ENCODE measurements at places on chromosomes 12 and 14.

DNA sequence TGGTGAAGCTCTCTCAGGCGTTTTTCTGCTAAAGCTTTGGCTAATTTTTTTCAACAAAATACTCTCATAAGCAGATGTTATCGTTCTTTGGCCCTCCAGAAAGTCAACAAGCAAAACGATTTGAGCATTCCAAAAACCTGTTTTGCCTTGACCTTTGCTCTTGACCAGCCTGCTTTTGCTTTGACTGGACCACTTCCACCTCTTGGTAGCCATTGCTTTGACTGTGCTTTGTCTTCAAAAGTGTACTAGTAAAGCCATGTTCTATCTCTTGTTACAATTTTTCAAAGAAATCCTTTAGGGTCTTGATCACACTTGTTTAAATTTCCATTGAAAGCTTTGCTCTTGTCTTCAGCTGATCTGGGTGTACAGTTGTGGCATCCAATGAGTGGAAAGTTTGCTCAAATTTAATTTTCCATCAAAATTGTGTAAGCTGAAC is 10.7 kb upstream of the ARID4A start:
- H3K36me3 ChIP-seq = peaks cover 71% of the 10 kb centered on the region
- H3K4me1 ChIP-seq = peaks cover 9% of the 10 kb centered on the region
- H3K27ac ChIP-seq = no peak overlapping the region
- no peak overlapping the region for H3K4me3 ChIP-seq

- no peaks in the 10 kb centered on the region for H3K36me3 ChIP-seq
- no peaks in the 10 kb centered on the region for H3K27me3 ChIP-seq
- H3K27ac ChIP-seq = no peak overlapping the region
- no peak overlapping the region for H3K4me3 ChIP-seq
Observed at GRCh38 chr14:74634481-74634880, 22.4 kb upstream of the LTBP2 start.

- H3K36me3 ChIP-seq = no peaks in the 10 kb centered on the region
- no peak for DNase-seq
- H3K27me3 ChIP-seq = no peaks in the 10 kb centered on the region
Observed at GRCh38 chr14:96962337-96962736, 165.2 kb downstream of the VRK1 start.

- no peaks in the 10 kb centered on the region for H3K36me3 ChIP-seq
- no peak for DNase-seq
- H3K27me3 ChIP-seq = no peaks in the 10 kb centered on the region
- H3K4me3 ChIP-seq = no peak overlapping the region
Observed at GRCh38 chr12:65536876-65537681, 258.6 kb downstream of the MSRB3 start.

DNA sequence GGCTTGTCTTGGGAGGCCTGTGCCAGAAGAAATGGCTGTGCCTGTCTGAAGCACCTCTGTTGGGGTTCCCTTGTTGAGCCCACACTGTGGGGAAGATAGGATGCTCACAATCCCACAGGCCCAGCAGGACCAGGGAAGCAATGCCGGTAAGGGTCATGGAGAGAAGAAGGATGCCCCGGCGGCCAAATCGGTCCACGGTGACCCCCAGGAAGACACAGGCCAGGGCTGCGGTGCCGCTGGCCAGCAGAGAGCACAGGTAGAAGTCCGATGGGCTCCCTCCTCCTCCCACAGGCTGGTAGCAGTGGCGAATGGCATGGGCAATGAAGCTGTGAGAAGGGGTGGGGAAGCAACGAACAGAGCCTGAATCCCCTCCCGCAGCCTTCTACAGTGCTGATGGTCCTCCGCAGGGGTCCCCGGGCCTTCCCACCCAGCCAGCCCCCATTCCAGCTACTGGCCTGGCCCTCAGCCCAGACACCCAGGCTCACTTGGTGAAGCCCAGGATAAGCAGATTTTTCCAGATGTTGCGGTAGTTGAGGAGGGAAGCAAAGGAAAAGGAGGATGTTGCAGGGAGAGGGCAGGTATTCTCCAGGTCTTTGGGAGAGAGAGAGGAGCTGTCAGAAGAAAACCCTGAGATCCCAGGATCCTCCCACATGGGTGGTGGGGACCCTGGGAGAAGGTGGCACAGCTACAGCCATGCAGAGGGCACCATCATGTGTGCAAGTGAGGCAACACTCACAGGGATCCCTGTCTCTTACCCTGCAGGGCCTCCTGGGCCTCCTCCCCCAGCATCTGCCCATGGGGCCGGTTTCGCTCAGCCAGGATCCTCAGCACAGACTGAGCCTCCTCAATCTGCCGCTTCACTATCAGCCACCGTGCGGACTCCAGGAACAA is 5.0 kb downstream of the SLC22A17 start:
- H3K27ac ChIP-seq = no peak overlapping the region
- H3K4me1 ChIP-seq = peaks cover 11% of the 10 kb centered on the region
- H3K36me3 ChIP-seq = no peaks in the 10 kb centered on the region
- no peak overlapping the region for H3K4me3 ChIP-seq

DNA sequence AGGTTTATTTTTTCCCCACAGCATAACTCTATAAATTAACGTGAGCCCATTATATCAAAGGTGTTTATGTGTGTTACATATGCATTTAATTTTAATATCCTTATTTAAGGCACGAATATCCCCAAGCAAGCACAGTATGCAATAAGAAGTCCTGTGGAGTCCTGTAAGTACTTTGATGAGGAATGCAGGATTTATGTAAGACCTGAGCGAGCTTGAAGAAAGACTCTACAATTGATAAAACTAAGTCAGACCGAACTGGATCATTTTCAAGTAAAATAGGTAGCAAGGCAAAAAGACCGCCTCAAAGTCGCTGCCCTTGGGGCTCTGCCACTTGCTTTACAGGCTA is 755 bp downstream of the SLC25A21 start:
- peak overlapping the region; percentile 66 for H3K27ac ChIP-seq
- no peak for DNase-seq
- H3K4me1 ChIP-seq = peaks cover 15% of the 10 kb centered on the region
- H3K4me3 ChIP-seq = peak overlapping the region; percentile 63
- H3K36me3 ChIP-seq = no peaks in the 10 kb centered on the region
- no peaks in the 10 kb centered on the region for H3K27me3 ChIP-seq

GRCh38 chr12:53320352-53321195 is 836 bp downstream of the AAAS start:
- H3K4me3 ChIP-seq = peak overlapping the region; percentile 80
- H3K36me3 ChIP-seq = peaks cover 32% of the 10 kb centered on the region
- H3K27ac ChIP-seq = peak overlapping the region; percentile 84
- no peaks in the 10 kb centered on the region for H3K27me3 ChIP-seq
- H3K4me1 ChIP-seq = peaks cover 46% of the 10 kb centered on the region
- DNase-seq = no peak

GRCh38 chr12:109732321-109733305 is 19.0 kb downstream of the FAM222A start:
- H3K27me3 ChIP-seq = peaks cover 18% of the 10 kb centered on the region
- DNase-seq = peak; percentile 27
- no peak overlapping the region for H3K27ac ChIP-seq

DNA sequence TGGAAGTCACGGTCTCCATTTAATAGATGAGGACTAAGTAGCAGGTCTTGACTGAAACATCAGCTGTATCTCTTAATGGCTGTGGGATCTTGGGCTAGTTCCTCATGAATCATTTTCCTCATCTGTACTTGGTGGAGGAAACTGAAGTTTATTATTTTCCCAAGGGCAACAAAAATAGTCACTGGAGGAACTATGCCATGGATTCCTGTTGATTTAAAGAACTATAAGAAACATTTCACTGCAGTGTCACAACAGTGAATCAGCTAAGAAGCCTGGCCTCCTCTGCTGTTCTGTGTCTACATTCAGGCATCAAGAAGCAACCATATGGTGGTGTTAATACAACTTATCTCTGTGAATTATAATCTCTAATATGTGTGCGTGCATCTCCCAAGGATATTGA is 200.5 kb downstream of the STXBP6 start:
- DNase-seq = no peak
- H3K4me3 ChIP-seq = no peak overlapping the region
- H3K36me3 ChIP-seq = no peaks in the 10 kb centered on the region

DNA sequence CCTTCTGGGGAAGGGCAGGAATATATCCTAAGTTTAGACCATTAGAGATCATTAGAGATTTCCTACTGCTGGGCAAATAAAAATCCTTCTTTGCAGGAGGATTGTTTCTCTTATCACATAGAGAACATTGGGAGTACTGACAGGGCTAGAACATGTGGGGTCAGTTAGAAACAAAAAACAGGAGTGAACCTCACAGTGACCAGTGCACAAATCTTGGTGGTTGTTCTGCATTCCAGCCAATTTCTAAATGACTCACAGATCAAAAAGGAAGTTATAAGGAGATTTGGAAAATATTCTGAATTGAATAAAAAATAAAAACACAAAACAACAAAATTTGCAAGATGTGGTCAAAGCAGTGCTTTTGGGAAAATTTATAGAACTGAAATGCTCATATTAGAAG is 118.8 kb downstream of the LLPH start:
- H3K36me3 ChIP-seq = no peaks in the 10 kb centered on the region
- H3K4me3 ChIP-seq = no peak overlapping the region
- no peak for DNase-seq
- H3K27ac ChIP-seq = no peak overlapping the region

DNA sequence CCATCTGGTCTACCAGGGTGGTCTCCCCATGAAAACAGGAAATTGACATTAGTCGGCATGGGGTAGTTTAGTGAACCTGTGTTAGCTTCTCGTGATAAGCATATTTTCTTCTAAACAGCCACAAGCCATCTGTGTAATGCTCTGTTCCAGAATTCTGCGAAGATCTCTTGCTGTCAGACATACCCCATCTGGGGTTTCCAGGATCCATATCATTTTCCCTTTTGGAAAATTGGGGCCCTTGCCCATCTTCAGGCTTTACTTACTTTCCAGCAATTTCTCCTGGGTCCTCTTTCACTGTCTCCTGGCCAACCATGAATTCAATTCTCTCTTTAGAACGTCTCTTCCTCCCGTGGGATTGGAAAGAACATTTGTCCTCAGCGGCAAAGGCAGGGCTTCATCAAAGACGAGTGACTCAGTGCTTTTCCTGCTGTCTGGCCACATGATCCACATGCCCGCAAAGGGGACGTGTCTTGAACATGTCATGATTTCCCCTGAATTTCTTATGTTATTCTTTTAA is 21.4 kb upstream of the NCOR2 start:
- peak overlapping the region; percentile 15 for H3K27ac ChIP-seq
- H3K27me3 ChIP-seq = no peaks in the 10 kb centered on the region
- H3K4me1 ChIP-seq = peaks cover 26% of the 10 kb centered on the region

DNA sequence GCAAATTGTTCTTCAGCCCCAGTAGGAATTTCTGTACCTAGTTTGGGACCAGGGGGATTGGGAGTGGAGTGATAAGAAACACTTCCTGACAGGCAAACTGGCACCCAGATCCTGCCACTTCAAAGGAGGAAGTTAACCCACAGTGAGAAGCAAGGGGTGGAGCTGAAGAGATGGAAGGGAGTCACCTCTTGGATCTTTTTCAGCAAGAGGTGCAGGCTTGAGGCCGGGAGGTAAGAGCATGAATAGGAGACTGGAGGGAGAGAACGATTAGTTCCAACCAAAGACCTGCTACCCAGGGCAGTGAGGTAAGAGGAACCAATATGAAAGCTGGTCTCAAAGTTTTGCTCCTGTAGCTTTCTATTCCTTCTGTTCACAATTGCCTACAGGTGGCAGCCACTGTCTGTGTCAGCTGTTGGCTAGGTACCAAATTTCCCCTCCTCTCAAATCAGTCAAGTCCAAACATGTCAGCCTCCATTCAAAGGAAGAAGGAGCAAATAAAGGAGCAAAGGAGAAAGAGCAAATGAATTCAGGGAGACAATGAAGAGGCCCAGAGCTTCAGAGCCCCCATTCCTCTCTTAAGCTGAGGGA is 14.9 kb upstream of the TAC3 start:
- H3K4me3 ChIP-seq = no peak overlapping the region
- no peaks in the 10 kb centered on the region for H3K36me3 ChIP-seq
- no peaks in the 10 kb centered on the region for H3K27me3 ChIP-seq
- peaks cover 8% of the 10 kb centered on the region for H3K4me1 ChIP-seq

DNA sequence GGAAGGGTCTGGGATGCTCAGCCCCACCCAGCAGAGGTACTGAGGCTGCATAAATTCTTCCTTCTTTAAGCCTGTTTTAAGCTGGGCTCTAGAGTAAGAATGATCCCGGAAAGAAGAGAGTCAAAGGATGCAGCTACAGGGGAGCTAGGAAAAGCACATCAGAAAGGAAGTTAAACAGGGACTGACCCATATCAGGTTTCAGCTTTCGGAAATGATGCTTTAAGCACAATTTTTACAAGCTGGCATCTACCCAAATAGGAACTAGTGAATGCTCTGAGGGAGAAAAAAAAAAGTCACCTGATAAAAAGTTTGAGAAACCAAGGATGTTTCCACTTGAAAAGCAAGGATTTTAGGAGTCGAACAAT is 22.0 kb downstream of the TSPAN8 start:
- no peak for DNase-seq
- H3K27me3 ChIP-seq = no peaks in the 10 kb centered on the region
- H3K27ac ChIP-seq = no peak overlapping the region
- H3K4me3 ChIP-seq = no peak overlapping the region

All from suprapubic skin (tissue), 4 donors.